ENCODE measurements at places on chromosomes 7 and 10.

DNA sequence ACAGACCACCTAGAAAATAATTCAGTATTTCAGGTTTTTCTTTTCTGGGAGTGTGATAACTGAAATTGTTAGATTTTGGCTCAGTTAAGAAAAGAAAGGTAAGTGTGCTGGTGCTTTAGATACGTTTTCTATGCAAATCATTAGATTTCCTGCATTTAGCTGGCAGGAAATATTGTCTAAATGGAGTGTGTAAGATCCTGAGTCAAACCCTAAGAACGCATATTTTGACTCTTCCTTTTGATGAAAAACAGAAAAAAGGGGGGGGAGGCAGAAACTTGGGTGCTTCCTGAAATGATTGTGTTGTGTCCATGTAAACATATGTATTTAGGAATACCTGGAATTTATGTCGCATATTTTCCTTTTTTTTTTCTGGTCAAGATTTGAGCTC is 1.2 kb downstream of the GRK5 start:
- no peak for DNase-seq

DNA sequence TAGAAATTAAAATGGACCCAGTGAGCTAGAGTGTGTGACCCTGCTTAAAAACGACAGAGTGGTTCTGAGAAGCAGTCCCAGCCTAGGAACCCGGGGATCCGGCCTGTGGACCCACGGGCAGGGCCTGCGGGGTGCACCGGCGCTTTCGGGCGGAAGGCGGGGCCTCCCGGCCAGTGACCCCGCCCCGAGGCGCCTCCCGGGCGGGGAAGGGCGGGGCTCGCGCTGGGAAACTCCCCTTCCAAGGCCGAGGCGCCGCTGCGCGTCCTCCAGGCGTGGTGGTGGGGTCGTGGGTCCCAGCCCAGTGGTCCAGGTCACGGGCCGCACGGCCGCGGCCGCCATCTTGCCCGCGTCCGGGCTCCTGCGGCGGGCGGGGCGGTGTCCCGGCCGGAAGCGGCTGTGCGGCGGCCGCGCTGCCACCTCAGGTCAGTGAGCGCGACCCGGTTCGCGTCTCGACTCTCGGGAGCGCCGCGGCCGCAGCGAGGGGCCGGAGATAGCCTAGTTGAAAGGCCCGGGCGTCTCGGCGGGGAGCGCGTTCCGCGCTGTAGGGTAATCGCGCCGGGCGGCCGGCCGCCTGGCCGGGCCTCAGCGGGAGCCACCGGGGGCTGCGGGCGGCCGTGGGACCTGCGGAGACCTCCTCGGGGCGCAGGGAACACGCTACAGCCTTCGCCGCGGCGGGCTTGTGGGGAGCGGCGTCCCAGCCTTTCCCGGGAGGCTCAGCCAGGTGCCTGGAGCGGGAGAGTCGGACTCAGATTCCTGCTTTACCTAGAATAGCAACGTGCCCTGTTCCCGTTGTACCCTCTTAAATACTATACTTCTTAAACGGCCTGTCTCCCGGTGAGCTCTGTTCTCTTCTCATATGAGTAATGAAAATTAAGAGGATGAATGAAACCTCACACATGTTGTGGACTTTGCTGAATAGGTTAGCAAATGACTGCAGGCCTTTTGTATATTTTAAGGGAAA is at the start of gene MIOS:
Gene MIOS (plus strand): TSS at position 234 of the 961 bp plus-strand sequence. CDS start 5,592 bp downstream, outside the sequence.
- DNase-seq, result no peak

GRCh38 chr7:107712025-107712424 is 31.9 kb upstream of the CBLL1 start:
- no peak for DNase-seq

DNA sequence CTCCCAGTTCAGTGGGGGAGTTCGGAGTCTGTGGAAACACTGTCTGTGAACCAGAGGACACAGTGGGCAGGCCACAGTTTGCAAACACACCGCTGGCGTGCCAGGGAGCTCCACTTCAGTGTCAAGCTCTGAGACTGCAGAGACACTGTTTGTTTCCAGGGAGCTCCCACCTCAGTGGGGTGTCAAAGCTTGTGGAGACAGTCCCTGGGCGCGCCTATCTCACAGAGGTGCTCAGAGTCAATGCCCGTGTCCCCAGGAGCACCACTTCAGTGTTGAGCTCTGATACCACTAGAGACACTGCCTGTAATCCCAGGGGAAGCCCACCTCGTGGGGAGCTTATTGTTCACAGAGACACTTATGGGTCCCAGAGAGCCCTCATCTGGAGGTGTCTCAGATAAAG is 4.3 kb downstream of the MYO1G start:
- DNase-seq, result no peak

- DNase-seq, result no peak
Observed at GRCh38 chr10:127840884-127841283, 51.9 kb downstream of the CLRN3 start.

- DNase-seq, result no peak
Observed at GRCh38 chr7:1740214-1740613, 70.1 kb downstream of the ELFN1 start.

DNA sequence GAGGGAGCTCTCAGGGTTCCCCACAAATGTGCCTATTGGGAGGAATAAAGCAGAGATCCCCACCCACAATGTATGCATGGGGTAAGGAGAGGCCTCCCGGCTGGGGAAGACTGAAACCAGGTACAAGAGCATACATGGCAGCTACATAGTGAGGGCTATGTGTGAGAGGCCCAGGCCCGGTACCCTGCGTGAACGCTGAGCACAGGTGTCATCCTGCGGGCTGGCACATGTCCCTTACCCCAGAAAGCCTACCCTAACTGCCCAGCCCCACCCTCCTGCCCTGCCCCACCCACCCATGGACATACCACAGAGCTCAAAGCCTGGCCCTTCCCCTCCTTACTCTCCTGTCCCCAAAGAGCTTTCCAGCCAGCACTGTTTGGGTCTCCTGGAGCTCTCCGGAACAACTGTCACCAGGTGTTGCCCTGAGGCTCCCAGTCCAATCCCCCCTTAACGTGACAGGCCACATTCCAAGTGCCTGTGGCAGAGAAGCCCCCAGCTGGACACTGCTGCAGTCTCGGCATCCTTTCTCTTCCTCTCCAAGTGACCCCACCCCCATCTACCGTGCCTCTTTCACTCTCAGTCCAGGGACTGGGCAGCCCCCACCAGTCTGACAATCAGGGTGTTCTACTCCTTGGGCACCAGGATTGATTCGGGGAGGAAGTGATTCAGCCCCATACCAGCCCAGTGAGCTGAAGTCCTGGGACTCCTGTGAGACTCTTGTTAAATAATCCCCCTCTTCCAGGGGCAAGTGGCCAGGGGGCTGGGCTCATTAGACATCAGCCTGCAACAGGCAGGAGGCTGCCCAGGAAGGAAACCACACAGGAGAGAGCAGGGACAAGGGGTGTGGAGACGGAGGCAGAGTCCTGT is 19.6 kb downstream of the GRID1 start:
- no peak for DNase-seq

- peak; percentile 100 for DNase-seq
Observed at GRCh38 chr10:103273041-103273441, 3.9 kb upstream of the INA start.
